ENCODE measurements at places on chromosomes 6 and 20.

DNA sequence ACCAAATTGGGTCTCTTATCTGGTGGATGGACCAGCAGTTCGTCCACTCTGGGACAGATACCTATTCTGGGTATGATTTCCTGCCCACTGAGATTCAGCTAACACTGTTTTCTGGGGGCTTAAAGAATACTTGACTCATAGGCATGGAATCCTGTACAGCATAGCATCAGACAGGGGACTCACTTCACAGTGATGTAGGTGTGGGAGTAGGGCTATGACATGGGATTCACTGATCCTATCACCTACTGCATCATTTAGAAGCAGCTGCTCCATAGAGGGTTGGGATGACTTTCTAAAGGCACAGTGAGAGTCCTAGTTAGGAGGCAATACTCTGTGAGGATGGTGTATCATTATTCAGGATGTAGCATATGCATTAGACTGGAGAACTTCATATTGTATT is 74.5 kb upstream of the AHI1 start:
- no peak for DNase-seq

DNA sequence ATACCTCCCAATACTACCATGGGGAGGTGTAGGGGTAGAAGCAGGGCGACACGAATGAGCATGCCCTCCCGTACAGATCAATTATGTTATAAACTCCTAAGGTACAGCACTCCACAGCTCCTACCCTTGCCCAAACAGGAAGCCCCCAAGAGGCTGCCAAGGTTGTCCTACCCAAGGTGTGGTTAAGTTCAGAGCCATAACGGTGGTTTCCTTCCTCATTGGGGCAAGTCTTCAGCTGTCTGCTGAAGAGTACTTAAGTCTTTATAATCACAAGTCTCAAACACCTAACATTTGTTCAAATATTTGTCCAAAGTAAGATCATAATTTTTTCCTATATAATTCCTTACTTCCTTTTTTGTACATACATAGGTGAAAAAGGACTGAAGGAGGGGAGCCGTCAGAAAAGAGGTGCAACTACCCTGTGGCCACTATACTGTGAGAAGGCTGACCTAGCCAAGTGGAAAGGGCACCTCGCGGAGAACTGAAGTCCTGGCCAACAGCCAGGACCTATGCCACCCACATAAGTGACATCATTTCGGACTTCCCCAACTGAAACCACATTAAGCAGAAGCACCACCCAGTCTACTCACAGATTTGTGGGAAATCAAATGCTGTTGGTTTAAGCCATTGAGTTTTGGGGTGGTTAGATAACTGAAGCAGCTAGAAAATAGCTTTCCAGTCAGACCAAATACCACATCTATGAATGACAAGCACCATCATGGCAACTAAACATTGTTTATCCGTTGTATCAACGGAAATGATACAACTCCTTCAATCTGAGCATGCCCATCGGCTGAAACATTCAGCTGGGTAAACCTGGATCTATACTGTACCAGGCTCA is 2.9 kb upstream of the RAB22A start:
- DNase-seq, result peak; percentile 72

DNA sequence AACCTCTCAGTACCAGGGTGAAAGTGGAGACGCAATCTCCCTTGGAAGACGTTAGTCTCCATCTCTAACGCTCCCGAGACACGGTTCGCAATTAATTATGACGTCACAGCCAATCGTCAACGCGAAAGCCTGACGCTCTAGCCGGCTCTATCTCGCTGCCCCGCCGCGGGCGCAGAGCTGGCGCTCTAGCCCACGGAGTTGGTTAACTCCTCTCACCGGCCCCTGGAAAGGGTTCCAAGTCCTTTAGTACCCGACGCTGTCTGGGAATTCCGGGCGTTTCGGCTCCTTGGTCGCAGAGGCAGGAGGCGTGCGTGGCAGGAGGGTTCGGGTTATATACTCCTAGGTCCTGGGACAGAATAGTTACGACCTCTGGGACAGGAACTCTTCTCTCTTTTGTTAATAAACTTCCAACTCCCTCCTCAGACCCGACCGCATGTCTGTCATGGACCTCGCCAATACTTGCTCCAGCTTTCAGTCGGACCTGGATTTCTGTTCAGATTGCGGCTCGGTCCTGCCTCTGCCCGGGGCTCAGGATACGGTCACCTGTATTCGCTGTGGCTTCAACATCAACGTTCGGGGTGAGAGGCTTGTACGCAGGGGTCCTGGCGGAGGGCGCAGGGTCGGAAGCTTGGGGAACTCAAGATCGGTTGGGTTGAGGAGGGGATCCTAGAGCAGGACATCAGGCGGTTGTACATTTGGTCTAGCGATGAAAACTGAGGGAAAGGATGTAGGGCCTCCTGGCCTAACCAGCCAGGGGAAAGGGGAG is at the start of gene POLR1H:
TSS of gene POLR1H (plus strand) at position 174 of the 766 bp plus-strand sequence. CDS start at position 434, 260 bp downstream.
- peak; percentile 87 for DNase-seq

DNA sequence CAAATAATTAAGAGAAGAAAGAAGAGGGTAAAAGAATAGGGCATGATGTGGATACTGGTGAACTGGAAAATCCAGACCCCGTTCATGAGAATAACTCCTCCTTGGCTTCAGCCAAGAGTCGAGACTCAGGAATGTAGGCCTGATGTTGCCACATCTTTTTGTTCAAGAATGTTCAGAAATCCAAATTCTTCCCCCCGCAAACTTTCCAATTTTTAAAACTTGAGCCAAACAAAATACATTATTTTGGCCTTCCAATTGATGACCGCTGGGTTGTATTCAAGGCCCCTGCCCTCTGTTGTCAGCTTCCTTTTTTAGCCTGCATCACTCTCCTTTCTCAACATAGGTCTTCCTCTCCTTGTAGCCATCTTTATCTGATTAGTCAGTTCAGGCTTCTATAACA is 106.1 kb downstream of the TNFAIP3 start:
- DNase-seq, result no peak

DNA sequence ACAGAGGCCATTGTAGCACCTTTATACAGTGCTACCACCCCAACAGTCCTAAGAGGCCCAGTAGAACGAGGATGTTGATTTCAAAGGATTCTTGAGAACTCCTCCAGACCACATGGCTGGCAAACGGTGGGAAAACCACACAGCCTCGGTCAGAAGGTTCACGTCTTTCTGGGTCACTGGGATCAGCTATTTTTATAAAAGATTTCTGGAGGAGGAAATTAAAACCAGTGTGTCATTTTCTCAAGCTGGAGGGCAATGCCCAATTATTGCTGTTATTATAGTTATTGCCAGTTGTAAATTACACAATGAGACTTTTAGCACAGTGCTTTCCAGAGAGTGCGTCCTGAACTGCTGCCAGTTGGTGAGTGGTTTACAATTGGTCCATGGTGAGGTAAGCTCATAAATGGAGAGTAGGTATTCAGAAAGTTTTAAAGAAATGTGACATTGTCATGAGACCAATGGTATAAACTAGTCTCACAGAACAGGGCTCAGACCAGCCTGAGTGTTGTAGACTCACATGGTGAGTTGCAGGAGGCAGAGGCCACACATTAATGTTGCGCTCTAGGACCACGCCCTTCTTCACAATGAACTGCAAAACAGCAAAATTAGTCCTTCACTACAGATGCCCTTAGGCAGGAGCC is 8.4 kb upstream of the PPP1R14C start:
- DNase-seq, result no peak

DNA sequence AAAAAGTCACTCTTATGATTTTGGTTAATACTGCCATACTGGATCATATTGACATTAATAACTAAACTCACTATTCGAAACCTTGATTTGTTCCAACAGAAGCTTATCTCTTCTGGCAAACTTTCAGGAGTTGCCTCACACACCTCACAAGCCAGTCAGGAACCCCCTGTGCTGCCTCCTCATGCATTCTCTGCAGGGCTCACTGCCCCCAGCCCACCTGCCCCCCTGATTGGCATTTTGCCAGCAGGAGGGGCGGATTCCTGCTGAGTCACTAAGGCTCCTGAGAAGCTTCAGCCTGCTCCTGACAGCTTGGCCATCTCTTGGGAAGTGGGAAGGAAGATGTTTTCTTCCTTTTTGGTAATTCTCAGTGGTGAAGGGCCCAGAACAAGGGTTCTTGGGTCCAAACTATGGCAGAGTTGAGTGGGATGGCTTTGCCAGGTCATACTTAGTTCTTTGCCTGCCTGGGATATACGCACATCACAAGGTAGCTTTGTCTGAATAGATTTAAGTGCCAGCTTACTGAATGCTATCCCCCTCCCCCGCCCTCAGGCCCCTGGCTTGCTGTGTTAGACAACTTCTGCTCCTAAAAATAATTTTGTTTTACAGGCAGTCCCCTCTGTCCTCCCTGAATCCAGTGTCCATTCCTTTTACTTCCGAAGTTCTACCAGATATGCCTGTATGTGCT is 31.4 kb downstream of the SLC35F1 start:
- DNase-seq, result no peak

DNA sequence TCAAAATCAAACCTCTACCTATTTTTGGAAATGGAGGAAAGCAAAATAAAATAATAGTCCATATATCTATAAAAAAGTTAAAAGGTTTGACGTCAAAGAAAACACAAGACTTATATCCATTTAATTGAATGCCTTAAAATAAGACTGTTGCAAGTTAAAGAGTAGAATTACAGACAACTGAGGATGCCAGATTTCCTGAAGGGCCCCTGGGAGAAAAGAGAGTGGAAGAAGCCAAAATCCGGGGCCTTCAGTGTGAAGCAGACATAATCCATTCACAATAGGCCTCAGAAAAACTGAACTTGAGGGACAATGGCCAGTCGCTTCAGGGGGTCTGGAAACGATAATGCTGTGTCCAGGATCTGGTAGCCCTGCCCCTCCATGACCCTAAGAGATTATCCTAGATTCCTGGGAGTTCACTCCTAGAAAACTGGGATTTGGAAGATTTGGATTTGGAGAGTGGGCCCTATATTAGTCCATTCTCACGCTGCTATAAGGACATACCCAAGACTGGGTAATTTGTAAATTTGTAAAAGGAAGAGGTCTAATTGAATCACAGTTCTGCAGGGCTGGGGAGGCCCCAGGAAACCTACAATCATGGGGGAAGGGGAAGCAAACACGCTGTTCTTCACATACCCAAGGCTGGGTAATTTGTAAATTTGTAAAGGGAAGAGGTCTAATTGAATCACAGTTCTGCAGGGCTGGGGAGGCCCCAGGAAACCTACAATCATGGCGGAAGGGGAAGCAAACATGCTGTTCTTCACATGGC is 94.0 kb upstream of the SLC2A12 start:
- DNase-seq, result no peak

- DNase-seq, result no peak
Observed at GRCh38 chr6:112482373-112482772, 135.2 kb downstream of the RFPL4B start.

- no peak for DNase-seq
Observed at GRCh38 chr20:39913274-39913673, 775.8 kb downstream of the MAFB start.

- no peak for DNase-seq
Observed at GRCh38 chr20:35275741-35276251, 2.1 kb downstream of the MMP24OS start.
